ENCODE measurements at places on chromosomes 13 and 19.

DNA sequence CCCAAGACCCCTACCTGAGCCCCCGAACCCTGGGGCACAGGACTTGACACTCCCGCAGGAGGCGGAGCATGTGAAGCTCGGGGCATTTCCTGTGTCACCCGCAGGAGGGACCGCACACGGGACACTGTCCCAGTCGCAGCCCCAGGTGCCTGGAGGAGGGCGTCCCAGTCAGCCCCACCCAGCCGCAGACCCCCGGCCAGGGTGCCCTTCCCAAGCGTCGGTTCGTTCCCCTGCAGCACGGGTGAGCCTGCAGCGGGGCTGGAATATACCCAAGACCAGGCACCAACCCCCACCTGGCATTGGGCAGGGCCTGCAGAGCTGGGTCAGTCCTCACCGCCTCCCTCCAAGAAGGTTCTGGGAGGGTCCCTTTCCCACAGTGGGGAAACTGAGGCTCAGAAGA, 21.6 kb downstream of the TCF3 start:
- no peak for DNase-seq

- peak; percentile 82 for DNase-seq
Measured at GRCh38 chr19:9934132-9934950, 2.0 kb downstream of the OLFM2 start.

GRCh38 chr13:25136880-25137787, 35.0 kb downstream of the AMER2 start:
- no peak for DNase-seq

DNA sequence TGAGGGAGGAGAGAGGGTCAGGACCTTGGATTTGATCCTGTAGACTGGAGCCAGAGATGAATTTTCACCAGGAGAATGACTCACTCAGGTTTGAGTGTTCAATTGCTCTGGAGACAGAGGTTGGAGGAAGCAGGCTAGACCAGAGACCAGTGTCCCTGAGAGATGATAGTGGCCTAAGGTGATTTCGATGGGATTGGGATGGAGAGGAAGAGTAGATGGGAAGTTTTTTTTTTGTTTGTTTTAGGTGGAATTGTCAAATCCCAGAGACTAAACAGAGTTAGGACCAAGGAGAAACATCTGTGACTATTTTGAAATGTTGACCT, 2.3 kb downstream of the CEBPG start:
- DNase-seq: no peak

DNA sequence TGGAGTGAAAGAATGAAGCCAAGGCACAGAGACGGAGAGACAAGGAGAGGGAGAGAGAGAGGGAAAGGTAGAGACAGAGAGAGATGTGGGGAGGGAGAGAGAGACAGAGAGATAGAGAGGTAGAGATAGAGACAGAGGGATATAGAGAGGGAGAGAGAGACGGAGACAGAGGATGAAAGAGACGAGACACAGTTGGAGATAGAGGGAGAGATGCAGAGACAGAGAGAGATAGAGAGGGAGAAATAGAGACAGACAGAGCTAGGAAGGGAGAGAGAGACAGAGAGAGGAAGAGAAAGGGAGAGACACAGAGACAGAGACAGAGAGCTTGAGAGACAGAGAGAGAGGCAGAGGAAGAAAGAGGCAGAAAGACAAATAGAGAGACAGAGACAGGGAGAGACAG, 4.5 kb upstream of the CSNK1G2 start:
- no peak for DNase-seq

DNA sequence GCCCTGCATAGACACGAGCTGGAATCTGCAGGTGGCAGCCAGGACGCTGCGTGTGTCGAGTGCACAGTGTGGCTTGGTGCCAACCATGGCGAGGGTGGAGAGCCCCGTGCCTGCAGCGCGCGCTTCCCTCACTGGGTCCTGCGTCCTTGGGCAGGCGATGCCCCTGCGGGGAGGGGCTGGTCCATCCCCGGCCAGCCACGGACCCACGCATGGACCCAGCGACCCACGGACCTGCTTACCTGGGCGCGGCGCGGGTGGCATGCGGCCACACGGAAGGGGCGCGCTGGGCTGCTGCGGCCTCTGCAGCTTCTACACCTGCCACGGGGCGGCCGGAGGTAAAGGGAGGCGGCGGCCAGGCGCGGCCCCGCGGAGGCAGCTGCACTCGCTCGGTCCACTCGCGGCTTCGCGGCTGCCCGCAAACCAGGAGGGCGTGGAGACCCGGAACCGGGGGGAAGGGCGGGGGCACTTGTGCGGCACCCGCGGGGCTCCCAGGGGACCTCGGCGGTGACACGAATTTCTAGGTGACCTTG, 569 bp upstream of the MCF2L start:
- peak; percentile 24 for DNase-seq

DNA sequence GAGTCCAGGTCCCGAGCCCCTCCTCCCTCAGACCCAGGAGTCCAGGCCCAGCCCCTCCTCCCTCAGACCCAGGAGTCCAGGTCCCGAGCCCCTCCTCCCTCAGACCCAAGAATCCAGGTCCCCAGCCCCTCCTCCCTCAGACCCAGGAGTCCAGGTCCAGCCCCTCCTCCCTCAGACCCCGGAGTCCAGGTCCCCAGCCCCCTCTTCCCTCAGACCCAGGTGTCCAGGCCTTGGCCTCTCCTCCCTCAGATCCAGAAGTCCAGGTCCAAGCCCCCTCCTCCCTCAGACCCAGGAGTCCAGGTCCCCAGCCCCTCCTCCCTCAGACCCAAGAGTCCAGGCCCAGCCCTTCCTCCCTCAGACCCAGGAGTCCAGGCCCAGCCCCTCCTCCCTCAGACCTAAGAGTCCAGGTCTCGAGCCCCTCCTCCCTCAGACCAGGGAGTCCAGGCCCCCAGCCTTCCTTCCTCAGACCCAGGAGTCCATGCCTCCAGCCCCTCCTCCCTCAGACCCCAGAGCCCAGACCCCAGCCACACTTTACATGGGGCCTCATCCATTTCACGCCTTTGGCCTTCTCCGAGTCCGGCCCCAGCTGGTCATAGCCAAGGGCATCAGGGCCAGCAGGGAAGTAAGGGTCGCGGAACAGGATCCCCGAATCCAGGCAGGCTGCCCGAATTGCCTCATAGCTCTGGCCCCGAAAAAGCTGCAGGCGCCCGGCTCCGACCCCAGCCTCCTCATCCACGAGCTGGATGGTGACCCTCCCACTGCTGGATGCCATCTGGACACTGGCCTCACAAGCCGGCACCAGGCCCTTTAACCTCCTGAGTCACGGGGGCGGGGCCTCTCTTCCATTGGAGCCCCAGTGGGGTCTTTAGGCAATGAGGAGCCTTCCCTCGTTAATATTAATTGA, 628 bp downstream of the CAPN12 start:
- DNase-seq: no peak

DNA sequence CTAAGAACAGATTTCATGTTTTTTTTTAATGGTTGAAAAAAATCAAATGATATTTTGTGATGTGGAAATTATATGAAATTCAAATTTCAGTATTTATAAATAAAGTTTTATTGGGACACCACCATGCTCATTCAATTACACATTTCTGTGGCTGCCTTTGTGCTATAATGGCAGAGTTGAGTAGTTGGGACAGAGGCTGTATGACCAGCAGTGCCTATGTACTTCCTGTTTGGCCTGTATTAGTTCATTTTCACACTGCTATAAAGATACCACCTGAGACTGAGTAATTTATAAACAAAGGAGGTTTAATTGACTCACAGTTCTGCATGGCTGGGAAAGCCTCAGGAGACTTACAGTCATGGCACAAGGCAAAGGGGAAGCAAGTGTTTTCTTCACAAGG, 33.6 kb downstream of the AKAP11 start:
- DNase-seq: no peak

DNA sequence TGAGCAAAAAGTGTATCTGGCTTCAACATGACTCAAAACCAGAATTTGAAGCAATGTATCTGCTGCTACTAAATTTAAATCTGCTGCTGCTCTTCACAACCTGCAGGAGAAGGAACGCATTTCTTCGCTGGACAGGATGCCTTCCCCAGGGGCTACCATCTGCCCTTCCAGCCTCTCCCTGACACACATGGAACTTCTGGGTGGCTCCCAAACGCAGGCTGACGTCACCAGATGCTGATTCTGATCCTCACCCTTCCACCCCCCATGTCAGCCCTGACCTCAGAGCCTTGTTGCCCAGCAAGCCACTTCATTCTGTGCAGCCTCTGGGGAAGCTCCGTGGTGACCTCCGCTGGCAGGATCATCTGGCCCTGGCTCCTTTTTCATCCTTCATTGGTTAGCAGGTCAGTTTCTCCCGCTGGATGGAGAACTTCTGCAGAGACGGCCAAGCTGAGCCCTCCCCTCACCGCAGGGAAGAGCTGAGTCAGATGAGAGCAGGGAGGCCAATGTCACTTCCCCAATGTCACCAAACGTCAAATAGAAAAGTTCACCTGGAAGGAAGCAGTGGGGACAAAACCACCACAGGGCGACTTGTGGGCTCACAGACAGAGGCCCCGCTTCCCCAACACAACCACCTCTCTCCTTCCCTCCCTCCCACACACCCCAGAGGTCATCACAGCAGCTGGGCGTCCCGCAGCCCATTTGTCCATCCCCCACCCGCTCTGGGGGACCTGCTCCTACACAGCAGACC, 14.0 kb upstream of the RAB20 start:
- no peak for DNase-seq

DNA sequence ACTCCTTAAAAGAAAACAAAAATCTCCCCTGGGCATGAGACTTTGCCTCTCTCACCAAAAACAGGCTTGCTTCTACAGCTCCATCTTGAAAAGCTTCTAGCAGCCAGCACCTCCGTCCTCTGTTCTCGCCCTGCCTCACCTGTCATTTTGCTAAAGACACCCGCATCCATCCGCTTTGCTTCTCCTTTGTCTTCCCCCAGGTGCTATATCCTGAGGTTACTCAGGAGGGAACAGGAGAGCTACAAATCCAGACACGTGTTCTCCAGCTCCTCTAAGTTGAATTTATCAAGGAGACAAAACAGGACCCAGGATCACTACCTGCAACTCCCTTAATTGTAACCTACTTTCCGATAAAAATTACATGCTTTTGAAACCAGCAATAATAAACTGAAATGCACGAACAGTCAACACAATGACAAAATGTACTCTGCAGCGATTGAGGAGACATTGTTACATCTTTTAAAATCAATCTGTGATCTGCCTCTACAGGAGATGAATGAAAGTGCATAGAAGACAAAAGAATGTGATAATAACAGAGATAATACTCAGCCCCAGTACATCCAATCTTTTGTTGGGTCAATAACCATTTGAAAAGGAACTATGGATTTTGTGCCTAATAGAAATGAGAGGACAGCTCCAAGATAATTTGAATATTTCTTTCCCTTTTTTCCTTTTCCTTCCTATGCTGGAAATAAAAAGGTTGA, 221.2 kb downstream of the DCLK1 start:
- no peak for DNase-seq

DNA sequence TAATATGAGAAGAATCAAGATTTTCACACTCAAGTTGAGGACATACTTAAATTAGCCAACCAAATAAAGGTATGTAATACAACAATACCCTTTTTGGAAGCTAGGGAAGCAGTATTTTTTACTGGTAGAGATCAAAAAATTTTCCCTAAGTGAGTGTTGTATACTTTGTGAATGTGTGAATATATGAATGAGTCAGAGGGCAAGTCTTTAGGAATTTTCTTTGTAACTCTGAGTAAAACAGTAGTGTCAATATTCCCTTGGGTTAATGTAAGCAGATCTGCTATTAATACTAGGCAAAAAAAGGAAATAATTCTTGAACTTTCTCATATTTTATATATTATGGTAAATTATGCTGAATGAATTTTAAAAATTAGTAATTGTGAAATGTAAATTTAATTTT, 1161.8 kb upstream of the MIR17HG start:
- no peak for DNase-seq

- DNase-seq: no peak
Measured at GRCh38 chr19:49594157-49594992, 3.4 kb downstream of the PRR12 start.

GRCh38 chr13:79404985-79405384, 1.1 kb downstream of the RBM26 start:
- peak; percentile 18 for DNase-seq

GRCh38 chr19:37505958-37506386, 767 bp upstream of the ZNF793 start:
- DNase-seq: no peak

DNA sequence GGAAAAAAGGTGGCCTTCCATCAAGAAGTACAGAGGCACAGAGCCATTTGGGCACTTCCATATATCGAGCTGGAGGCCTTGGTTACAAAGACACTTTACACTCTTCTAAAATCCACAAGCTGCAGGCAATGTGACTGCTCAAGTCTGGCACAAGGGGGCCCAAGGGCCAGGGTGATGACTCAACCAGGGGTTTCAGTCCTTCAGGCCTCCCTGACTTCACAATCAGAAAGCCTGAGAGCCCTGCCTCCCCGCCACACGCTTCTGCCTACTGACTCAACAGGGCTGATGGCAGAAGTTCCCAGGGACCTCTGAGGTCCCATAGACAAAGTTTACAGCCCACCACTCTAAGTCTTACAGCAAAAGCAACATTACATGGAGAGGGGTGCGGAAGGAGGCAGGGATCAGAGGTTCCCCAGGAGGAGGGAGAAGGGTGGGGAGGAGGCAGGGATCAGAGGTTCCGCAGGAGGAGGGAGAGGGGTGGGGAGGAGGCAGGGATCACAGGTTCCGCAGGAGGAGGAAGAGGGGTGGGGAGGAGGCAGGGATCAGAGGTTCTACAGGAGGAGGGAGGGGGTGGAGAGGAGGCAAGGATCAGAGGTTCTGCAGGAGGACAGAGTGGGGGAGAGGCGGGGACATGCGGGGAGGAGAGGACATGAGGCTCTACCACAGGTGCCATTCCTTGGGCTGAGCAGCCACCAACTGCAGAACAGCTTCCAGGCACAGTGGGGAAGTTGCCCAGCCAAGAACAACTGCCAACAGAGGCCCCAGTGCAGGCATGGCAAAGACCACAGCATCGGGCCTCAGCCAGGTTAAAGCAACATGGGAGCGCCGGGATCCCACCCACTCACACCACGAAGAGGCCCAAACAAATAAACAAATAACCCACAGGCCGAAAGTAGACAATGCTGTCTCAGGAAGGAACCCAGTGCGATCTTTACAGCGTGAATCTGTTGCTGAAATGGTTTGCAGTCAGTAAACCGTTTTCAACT, 52.0 kb downstream of the SLC7A1 start:
- DNase-seq: peak; percentile 38

- DNase-seq: no peak
Measured at GRCh38 chr13:37899753-37900152, 30.2 kb upstream of the TRPC4 start.
